Caco-2 (cell line): ENCODE measurements at places on chromosomes 3 and 15.

- DNase-seq = peak; percentile 63
Observed at GRCh38 chr3:52451237-52452083, 2.4 kb downstream of the TNNC1 start.

DNA sequence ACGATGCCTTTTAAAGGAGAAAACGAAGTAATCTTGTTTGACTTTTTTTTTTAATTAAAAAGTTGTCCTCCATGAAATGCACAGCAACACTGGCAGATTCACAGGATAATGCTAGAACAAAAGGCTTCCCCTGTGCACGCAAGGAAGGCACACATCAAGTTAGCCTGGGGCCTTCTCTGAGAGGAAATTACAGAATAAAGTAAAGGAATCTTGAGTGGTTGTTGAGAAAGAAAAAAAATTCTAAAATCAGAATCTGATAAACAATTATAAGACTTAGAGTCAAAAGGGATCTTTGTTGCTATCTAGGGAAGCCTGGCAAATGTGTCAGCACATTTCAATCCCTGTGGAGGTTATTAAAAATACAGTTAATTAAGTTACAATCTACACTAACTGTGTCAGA is 946.0 kb downstream of the IGSF11 start:
- DNase-seq = no peak

DNA sequence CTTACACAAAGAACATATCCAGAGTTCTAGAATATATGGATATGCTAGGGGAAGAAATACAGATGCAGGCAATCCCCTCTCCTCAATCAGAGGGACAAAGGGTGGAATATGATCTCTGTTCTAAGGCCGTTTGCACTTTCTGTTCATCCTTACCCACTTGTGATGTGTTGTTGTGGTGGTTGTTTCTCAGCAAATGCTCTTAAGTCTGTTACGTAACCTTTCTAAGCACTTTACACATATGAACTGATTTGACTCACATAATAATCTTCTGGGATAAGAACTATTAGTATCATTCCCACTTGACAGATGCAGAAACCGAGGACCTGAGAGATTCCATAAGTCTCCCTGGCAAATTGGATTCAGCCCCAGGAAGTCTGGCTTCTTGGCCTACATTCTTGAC is 40.5 kb downstream of the NGRN start:
- no peak for DNase-seq

DNA sequence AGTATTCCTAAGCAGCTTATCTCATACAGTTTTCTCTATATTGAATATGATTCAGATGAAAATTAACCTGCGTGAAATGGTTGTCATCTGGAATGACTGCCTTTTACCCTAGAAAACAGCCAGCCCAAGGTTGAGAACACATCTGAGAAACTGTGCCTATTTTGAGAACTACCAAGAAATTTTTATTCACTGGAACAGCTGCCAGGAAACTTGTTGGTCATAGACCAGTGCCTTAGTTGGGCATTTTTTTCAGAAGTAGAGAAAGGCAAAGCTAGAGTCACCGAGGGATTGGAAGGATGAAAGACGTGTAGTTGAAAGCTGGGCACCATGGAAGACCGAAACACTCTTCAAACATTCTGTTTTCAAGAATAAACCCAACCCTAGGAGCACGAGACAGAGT is 277.1 kb downstream of the LPP start:
- DNase-seq = no peak

DNA sequence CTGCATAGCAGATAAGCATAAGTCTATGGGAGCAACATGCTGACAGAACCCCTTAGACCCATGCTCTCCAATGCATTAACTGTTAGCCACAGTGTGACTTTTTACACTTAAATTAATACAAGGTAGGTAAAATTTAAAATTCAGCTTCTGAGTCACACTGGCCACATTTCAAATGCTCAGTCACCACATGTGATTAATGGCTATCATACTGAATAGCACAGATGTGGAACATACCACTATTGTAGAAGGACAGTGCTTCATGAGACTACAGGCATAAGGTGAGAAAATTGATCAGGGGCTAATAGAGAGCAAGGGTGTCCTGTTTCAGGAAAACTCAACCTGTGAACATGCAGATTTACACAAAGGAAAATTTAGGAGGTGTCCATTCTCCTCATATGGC is 357.0 kb upstream of the SEMA6D start:
- no peak for DNase-seq

GRCh38 chr3:22122567-22122966 is 371.6 kb upstream of the ZNF385D start:
- DNase-seq = no peak
